ENCODE measurements at places on chromosomes 16 and 17.

- DNase-seq = no peak
Observed at GRCh38 chr17:10563991-10564660, 14.7 kb upstream of the MYH2 start.

DNA sequence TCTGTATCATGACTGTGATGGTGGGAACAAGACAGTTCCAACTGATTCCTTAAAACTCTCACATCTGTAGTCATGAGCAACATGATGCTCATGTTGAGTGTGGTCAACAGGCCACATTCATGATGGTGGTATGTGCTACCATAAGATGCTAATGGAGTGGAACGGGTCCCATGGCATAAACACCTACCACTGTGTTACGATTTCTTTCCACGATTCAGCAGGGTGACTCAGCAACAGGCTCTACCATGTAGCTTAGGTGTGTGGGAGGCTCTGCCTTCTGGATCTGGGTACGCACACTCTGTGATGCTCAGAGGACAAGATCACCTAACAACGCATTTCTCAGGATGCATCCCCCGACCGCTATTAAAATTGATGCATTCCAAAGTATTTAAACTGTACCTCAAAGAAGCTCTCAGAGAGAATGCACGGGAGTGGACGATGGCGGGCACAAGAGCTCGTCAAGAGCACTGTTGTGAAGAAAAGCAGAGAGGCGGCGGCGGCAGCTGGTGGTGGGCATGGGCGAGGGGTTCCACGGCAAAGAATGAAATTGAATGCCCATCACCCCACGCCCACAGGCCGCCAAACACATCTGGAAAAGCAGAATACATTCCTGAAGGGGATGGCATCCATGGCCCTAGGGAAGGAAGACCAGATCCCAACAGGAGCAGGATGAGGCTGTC is 133.3 kb downstream of the ZNF778 start:
- no peak for DNase-seq

- no peak for DNase-seq
Observed at GRCh38 chr16:73106329-73107034, 58.6 kb upstream of the ZFHX3 start.

- DNase-seq = no peak
Observed at GRCh38 chr16:64882078-64882784, 239.6 kb downstream of the CDH11 start.

- no peak for DNase-seq
Observed at GRCh38 chr17:28892024-28892423, 5.5 kb downstream of the FLOT2 start.

GRCh38 chr17:3961564-3962047 is 2.6 kb downstream of the ATP2A3 start:
- no peak for DNase-seq

DNA sequence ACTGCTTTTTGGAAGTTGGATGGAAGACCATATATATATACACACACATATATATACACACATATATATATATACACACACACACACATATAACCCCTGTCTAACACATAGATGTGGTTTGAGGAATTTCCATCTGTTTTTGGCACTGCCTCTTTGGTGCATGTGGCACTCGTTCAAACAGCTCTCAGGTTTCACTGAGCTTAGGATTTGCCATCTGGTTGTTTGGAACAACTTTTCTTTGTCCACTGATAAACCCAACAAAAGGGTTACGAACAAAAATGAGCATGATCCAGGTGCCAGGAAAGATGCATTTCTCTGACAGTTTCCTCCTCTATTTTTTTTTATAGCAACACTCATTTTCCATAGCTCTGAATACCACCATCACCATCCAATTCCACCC is 14.6 kb upstream of the KCNJ16 start:
- no peak for DNase-seq
